ENCODE measurements at places on chromosomes 16 and 17.

DNA sequence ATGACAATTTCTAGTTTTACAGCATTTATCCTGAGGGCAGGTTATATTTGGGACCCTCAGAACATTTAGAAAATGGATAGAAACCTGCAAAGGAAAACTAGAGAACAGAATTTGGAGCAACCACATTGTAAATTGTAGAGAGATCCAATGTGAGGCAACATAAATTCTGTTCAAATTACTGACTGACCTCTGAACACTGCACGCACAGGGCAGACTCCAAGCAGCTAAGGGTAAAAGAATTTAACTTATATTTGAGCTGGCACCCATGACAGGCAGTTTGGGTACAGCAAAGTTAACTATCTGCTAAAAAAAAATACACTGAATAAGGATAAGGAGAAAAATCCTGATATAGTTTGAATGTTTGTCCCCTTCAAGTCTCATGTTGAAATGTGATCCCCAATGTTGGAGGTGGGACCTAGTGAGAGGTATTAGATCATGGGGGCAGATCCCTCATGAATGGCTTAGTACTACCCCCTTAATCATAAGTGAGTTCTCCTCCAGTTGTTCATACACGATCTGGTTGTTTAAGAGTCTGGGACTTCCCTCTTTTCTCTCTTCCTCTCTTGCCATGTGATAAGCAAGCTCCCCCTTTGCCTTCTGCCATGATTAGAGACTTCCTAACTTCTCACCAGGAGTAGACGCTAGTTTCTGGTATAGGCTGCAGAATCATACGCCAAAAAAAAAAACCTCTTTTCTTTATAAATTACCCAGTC, 75.7 kb downstream of the FBXL20 start:
- no peak for DNase-seq

DNA sequence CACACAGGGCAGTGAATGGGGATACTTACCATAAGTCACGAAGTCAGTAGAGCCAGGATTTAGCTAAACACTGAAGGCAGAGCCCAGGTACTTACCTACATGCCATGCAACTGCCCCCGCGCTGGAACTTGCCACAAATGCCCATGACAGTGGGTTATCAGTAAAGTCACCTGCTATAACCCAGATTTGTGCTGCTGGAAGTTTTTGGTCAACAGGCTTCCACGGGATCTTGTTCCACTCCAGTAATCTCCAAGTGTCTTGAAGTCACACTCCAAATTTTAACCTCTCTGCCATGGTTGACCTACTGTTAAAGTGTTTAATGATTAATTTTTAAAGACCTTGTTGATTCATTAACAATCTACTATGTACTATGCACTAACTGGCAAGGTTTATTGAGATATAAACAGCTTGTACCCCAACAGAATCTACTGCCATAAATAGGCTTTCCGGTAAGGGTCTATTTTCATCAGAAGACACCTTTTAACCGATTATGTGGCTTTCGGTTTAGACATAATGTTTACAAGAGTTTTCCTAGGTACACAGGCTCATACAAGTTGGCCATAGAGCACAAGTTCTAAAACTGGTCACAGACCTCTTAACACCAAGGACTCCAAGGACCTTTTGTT, 6.3 kb upstream of the SLC5A11 start:
- DNase-seq = no peak

DNA sequence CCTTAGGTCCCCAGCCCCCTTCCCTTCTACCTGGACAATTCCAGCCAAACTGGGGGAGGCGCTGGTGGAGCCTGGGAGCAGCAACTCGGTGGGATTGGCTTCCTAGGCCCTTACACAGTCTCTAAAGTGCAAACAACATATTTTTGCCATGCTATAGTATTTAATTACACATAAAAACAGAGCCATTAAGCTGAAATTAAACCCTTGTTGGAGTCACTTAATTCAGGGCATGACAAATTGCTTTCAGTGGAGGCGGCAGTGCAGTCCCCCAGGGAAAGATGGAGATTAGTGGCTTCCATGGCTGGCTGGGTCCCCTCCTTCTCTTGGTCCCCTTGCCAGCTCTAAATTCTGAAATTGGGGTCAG, 17.3 kb downstream of the IGFBP4 start:
- peak; percentile 61 for DNase-seq

DNA sequence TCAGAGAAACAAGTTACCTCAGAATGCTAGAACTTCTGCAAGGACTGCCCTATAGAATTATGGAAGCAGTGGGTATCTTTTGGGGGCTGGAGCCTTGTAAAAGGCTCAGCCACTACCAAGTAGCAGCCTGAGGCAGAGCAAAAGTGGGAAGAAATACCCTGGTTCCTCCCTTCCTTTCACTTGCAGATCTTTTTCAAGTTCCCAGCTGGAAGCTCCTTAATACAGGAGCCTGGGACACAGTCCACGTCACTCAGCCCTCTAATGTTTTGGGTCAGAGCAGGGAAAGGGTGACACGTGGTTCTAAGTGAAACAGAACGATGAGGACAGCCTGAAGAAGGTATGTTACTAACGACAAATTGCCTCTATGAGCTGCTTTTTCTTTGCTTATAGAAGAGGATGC, 93.1 kb downstream of the CNTNAP4 start:
- DNase-seq = no peak

DNA sequence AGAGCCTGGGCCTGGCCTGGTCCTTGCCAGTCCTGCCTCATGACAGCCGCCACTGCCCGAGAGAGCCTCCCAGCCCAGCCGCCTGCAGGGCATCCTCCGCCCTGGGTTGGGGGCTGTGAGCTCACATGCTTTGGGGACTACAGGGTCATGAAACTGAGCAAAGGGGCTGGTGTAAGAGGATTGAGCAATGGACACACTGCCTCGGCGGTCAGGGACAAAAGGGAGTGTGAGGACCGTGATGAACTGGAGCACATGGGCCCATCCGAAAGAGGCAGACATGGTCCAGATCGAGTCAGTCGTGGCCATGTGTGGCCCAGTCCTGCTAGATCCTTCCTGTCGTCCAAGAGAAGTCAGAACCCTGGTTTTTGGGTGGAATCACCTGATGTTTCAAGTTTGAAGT, 52.3 kb downstream of the GSG1L start:
- DNase-seq = no peak

- peak; percentile 79 for DNase-seq
Measured at GRCh38 chr17:48610282-48611211, at the start of gene HOXB7. HOXB7 (minus strand) TSS chr17:48611017; CDS start chr17:48610918, 99 bp downstream.

- DNase-seq = no peak
Measured at GRCh38 chr17:4001048-4001590, 36.9 kb upstream of the ATP2A3 start.

DNA sequence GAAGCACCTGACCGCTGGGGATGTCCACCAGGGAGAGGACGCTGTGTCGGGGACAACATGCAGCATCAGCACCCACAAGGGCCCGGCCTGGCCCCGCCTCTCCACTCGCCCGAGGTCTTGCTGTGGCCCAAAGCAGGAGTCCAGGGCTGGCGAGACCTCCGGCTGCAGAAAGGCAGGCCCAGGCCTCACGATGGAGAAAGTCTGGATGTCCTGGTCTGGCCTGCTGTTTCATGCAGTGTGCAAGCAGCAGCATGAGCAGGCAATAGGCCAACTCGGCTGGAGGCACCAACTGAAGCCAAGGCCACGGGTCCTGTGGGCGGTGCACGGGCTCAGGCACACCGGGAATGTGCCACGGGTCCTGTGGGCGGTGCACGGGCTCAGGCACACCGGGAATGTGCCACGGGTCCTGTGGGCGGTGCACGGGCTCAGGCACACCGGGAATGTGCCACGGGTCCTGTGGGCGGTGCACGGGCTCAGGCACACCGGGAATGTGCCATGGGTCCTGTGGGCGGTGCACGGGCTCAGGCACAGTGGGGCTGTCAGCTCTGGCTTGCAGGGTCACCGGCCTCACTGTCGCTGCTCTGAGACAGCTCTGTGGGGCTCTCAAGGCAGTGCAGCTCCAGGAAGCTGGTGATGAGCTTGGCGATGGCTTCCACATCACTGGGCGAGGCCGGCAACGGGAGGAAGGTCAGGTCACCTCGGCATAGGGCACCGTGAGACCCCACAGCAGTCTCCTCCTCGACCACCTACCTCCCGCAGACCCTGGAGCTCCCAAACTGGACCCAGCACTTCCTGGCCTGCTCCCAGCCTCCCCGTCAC, 6.9 kb downstream of the CYBC1 start:
- DNase-seq = peak; percentile 60

- no peak for DNase-seq
Measured at GRCh38 chr17:51685287-51685909, 425.1 kb downstream of the UTP18 start.

GRCh38 chr17:82153745-82154375, 55.8 kb upstream of the FASN start:
- DNase-seq = peak; percentile 76

DNA sequence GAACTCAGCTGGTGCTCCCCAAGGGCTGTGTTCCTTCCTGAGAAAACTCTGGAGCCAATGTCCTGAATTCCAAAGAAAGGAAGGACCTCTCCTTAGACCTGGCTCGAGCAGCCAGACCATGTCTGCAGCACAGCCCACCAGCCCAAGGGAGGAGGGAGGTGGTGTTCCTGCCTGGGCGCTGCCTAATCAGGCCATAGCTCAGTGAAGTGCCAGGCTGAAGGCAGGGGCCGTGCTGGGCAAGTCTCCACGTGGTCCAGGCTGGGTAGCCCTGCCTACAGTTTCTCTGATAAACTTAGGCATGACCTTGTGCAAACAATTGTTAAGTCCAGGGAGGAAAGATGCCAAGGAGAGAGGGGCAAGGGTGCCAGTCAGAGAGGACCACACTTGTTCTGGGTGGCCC, 76.8 kb downstream of the MPRIP start:
- DNase-seq = no peak

- DNase-seq = no peak
Measured at GRCh38 chr17:80347536-80347935, 67.4 kb upstream of the ENDOV start.

All from right cardiac atrium (tissue), 5 donors.